Activated naive CD8-positive, alpha-beta T cell treated with anti-CD3 and anti-CD28 coated beads for 36 hours (primary cell): ENCODE measurements at places on chromosomes 16 and 17.

DNA sequence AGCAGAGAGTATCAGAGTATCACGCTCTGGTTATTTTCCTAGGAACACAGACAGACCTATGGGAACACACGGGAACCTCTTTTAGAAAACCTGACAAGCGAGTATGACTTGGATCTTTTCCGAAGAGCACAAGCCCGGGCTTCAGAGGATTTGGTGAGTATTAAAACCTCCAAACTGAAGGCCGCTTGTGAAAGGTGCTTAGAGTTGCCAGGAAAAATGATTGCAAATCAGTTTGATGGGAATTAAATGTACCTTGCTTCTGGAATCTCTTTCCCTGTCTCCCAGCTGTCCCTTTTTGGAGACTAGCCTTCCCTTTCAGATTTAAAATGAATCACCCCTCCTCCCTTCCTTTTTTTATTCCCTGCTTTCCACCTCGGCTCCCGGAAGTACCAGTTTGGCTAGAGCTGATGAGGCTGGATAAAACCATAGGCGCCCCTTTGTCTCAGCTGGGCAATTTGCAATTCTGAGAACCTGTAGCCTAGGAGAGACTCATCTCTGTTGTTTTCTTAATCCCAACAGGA is 27.3 kb downstream of the KAT7 start:
- no peak for DNase-seq

GRCh38 chr17:47708312-47708863 is 14.4 kb downstream of the TBKBP1 start:
- DNase-seq = no peak

DNA sequence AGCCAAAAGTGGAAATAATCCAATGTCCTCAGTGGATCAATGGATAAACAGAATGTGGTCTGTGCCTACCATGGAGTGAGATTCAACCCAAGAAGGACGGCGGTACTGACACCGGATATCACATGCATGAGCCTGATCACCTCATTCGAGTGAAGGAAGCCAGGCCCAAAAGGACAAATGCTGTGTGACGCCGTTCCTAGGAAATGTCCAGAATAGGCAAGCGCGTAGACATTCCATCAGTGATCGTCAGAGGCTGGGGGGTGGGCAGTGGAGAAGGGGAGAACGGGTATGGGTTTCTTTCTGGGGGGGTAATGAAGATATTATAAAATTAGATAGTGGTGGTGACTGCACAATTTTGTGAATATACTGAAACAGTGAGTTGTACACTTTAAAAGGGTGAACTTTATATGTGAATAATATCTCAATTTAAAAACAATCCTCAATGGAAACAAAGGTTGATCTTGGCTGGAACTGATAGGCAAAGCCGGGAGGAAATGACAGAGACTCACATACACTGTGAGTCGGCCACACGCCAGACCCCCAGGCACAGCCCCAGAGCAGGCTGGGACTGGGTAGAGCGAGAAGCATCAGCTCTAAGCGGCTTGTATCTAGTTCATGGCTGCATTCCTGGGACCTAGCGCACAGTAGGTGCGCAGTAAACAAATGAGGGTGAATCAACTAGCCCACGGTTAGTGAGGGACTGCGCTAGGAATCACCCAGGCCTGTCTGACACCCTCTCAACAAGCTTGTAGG is 3.5 kb downstream of the DBNDD1 start:
- DNase-seq = no peak

DNA sequence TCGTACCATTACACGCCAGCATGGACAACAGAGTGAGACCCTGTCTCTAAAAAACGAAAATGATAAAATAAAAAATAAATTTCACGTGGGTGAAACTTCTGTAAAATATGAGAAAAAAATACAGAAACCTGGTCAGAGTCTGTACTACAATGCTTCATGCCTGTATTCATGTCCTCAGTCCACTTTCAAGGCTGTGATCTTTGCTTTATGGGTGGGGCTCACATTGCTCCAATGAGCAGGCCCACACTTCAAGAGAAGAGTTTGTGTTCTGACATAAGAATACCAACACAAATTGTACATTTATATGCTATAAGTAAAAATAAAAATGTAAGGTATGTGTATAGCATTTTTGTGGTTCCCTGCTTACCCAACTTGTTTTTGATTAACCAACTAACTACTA is 32.2 kb upstream of the ABCA3 start:
- DNase-seq = no peak

DNA sequence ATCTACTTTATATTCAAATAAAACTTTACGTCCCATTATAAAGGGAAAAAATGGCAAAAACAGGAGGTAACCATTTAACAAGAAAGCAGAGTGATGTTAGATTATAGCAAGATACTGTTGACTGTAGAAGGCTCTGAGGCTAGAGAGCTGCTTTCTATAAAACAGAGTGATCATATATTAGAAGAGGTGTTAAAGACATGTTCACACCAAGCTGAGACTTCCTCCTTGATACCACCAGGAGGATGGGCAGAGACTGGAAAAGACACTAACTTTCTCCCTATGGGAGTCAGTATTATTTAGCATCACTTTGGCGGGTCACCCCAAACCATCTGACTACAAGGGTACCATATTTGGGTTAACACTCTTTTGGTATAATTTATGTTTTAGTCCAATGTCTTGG is 687 bp upstream of the CIITA start:
- no peak for DNase-seq

- DNase-seq = no peak
Observed at GRCh38 chr17:19610879-19611278, 37.7 kb upstream of the ALDH3A2 start.

DNA sequence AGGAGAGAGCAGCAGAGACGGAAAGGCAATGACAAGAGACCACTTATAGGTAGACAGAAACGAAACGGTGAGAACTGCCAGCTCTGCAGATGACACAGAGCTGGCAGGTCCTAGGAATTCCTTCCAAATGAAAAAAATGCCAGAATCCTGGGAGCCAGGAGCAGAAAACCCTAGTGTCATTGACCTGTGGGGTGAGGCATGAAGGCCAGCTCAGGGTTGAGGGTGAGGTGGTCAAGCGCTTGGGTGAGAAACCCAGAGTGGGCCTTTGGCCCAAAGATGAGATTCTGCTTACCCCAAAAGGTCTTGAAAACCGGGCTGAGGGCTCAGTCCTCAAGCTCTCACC is 9.2 kb downstream of the HIC1 start:
- DNase-seq = no peak

- no peak for DNase-seq
Observed at GRCh38 chr17:37259030-37259735, 116.6 kb upstream of the C17orf78 start.

DNA sequence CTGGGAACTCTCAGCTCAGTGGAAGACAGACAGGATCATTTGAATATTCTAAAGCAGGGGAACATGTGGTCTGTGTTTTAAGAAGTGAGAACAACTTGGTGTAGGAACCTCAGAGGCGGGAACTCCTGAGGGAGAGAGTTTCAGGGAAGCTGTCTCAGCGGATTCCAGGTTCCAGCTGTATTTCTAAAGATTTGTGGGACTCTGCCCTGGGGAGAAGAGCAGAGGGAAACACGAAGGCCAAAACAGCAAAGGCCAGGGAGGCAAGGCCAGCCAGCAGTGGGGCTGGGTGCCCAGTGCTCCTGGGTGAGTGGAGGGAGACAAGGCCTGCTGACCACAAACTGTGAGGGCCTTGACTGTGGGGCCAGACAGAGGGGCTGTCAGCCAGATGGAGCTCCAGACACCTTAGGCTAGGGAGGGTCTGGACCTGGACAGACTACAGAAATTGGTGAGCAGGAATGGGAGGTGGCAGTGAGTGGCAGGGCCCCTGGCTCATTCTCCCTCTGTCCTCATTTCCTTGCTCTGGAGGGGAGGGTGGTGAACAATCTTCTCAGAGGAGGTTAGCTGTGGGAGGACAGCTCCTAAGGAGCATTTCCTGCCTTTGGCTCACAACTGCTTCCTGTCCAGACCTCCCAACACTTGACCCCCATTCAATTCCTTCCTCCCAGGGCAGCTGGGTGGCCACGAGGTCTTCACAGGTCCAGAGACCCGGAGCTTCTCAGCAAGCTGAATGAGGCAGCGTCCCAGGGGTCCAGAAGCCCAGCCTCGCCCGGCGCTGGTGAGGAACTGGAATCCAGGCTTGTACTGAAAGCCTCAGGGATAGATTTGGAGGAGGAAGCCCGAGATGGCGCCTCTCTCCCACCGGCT is 21.0 kb upstream of the FZD2 start:
- DNase-seq = no peak

GRCh38 chr16:80105160-80105559 is 435.6 kb upstream of the DYNLRB2 start:
- no peak for DNase-seq

DNA sequence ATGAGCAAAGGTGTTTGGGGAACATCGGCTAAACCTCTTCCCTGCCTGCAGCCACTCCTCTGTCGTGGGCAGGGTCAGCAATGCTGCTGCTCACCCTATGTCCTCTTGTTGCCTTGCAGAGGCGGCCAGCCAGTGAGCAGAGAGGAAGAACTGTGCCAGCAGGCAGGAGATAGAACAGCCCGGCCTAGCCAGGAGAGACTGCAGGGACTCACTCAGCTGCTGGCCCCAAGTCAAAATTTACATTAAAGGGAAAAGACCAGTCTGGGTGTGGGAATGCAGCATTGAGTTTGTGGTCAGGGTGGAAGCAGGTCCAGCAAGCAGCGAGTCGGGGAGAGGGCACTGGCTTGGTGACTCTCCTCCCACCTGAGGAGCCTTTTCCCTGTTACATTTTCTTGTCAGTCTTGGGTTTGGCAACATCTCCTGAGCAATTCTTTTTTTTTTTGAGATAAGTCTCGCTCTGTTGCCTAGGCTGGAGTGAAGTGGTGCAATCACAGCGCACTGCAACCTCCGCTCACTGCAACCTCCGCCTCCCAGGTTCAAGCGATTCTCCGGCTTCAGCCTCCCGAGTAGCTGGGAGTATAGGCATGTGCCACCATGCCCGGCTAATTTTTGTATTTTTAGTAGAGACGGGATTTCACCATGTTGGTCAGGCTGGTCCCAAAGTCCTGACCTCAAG is 22.7 kb downstream of the LIG3 start:
- DNase-seq = no peak

DNA sequence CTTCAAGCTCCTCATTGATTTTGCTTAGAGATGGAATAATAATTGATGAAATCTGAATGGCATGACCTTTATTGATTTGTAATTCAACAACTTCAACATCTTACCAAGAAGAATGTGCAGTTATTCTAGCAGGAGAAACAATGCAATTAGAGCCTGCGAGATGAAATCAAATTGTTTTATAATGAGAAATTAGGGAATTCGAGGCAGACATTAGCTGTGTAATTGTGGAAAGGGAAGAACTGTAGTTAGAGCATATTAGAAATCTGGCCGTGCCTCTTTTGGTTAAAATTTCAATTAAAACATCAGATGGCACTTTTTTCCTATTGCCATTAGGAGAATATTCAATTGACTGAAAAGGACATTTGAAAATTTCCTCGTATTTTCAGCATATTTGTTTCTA is 325.8 kb downstream of the WWOX start:
- no peak for DNase-seq

- DNase-seq = peak; percentile 74
Observed at GRCh38 chr16:23949630-23950290, 114.0 kb downstream of the PRKCB start.
